ENCODE measurements at places on chromosomes 5 and 9.
A peak's percentile ranks its signal among the peaks of the same experiment; 100 is the strongest.

DNA sequence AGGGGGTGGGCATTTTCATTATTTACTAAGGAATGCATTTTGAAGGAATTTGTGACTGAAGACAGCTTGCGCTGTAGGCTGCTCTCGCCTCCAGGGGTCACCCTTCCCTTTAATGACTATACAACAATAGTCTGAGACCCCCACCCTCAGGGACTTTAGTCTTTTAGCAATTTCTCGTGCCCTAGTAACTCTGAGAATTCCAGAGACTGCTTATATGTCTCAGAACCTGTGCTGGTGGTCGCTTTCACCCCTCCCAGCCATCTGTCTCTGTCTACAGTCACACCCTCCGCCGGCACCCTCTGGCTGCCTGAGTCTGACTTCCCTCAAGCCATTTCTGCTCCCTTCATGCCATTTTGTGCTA is 671.4 kb downstream of the NR2F1-AS1 start:
- DNase-seq = no peak

GRCh38 chr9:133148199-133149129 is 15.2 kb downstream of the GBGT1 start:
- DNase-seq = peak; percentile 60

- DNase-seq = no peak
Observed at GRCh38 chr9:107142896-107143603, 140.0 kb upstream of the RAD23B start.

DNA sequence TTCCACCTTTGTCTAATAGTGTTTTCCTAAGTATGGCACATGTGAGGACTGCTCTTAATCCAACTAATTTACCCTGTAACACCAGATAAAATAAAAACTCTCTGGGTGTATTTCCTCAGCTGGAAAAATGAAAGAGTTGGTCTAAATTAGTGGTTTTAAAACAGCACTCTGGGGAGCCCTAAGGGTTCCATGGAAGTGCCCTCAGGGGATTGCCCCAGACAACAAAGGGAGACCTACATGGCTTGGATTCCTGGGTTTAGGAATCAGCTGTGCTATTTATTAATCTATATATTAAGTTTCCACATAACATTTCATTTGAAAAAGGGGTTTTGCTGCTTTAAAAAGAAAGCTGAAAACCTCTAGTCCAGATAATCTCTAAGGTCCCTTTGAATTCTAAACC is 20.2 kb downstream of the ADAMTS6 start:
- DNase-seq = no peak

- DNase-seq = peak; percentile 27
Observed at GRCh38 chr9:89497978-89498851, at the start of gene SEMA4D. Gene SEMA4D, minus strand, starts transcription at chr9:89498113. Its CDS starts 92,657 bp downstream, at chr9:89405456.

DNA sequence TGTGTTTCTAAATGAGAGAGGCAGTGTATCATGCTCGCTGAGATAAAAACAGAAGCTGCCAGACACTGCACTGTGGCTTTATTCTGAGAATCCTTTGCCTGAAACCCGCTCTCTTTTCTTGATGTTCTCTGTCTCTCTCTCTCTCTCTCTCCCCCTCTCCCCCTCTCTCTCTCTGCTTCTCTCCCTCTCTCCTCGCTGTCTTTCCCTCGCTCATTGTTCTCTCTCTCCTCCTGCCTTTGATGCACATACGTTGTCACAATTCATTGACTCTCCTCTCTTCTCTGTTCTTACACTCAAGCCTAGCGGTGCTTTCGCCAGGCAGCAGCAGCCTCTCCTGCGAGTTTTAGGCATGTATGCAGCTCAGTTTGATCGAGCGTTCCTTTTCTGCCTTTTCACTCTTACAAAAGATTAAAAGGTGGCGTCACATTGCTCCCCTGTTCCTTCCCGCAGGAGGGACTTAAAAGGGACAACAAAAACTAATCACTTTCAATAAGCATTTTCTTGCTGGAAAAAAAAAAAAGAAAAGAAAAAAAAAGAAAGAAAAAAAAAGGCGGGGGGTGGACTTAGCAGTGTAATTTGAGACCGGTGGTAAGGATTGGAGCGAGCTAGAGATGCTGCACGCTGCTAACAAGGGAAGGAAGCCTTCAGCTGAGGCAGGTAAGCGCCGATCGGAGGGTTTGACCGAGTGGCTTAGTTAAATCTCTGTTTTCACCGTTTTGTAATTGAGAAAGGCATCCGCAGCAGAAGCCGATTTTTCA is 717.9 kb upstream of the WWC1 start:
- no peak for DNase-seq

- DNase-seq = no peak
Observed at GRCh38 chr5:115402822-115403577, 106.5 kb upstream of the CCDC112 start.

DNA sequence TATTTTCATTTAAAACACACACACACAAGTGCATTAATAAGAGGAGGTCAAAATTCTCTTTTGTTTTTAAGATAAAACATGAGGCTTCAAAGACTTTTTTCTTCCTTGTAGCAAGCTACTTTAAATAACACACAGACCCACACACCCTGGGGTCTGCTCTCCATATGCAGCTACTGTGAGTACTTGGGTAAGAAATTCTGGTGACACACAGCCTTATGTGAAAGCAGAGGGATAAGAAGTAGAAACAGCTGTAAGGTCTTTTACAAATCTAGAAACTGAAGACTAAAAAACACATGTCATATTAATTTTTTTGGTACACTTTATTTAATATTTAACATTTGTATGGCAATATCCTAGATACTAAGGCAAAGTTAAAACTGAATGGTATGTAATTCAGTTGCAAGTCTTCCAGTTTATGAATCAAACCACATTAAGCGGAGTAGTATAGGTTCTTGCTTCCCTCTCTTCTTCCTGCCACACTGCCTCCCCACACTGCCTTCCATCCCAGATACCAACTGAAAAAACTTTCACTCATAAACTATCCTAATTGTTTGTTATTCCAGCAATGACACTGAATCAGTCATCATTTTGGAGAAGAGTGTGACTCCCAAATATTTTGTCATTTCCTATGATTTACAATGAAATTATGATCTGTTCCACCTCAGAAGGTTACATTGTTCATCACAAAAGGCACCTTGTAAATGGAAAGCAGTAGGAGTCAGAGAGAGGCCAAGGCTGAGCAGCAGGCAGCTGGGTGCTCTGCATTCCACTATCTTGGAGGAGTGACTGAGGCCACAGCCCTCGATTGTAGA is 92.0 kb downstream of the PLCXD3 start:
- no peak for DNase-seq

GRCh38 chr5:95114305-95114704 is 170.6 kb downstream of the MCTP1 start:
- DNase-seq = no peak

DNA sequence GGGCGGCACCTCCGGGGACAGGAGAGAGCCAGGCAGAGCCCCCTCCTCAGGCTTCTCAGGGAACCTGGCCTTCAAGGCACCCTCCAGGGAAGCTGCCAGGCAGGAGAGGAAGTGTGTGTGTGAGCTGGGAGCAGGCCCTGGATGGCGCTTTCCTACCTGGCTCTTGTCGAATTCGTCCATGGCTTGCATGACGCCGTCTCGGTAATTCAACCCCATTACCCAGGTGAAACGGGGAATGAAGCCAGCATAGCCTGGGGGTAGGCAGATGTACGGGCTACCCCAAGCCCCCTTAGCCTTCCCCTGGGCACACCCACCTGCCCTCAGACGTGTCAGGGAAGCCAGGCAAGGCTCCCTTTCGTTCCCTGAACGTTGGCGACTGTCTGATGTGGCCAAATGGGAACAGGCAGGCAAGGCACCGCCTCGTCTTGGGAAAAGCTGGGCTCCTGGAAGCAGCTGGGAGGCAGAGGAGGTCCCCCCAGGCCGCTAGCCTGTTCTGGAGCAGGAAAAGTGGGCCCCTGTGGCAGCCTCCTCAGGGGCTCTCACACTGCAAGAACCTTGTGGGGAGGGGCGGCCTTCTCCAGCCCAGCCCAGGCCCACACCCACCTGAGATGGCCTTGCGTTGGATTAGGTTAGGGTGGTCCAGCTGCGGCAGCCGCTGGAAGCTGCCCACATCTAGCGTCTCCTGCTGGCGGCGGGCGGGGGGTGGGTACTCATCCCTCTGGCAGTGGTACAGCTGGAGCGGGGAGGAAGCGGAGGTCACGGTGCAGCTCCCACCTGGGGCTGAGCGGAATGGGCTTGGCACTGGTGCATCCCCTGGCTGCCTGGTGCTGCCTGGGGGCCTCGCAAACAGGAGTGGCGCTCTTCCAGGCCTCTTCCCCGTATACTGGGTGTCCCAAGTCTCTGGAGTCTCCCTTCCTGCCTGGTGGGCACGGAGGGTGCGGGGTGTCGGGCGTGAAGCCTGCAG is 3.7 kb downstream of the TUBB4B start:
- DNase-seq = no peak

DNA sequence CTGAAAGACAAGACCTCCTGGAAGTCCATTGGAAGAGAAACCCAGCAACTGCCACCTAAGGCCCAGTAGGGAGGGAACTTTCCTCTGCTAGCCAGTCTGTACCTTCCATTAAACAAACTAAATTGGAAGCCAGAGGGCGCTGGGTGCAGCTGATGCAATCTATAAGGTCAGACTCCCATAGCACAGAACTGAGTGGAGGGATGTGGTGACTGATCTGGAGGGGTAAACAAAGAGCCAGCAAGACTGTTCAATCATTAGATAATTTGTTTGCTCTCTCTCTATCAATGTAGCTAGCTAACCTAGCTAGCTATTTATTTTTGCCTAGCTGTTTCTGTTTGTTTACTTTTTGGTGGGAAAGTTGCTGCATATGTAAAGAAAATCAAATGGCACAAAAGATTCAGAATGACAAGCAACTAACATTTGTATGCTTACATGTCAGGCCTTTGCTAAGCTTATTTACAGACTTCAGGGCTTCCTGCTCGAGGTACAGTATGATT is 291.8 kb upstream of the DAB2 start:
- no peak for DNase-seq

- DNase-seq = no peak
Observed at GRCh38 chr5:68122439-68123328, 92.9 kb upstream of the PIK3R1 start.

DNA sequence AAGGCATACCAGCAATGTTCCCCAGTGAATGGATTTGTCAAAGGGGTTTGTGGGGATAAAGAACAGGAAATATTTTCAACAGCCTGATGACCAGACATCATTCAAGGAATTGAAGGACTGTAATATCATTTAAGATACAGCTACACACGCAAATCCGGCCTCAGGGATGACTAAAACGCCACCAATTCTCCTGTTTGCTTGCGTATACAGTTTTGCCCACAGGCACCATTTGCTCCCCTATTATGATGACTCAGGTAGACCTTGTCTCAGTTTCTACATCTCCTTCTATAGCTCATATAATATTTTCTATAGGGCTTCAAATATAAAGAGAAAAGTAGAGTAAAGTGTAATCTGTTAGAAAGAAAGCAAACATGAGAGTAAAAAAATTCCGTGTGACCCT is 29.7 kb upstream of the ITGA1 start:
- DNase-seq = no peak

GRCh38 chr9:4086119-4087090 is 213.5 kb downstream of the GLIS3 start:
- no peak for DNase-seq

- DNase-seq = no peak
Observed at GRCh38 chr9:135888126-135888765, 19.1 kb downstream of the CAMSAP1 start.

DNA sequence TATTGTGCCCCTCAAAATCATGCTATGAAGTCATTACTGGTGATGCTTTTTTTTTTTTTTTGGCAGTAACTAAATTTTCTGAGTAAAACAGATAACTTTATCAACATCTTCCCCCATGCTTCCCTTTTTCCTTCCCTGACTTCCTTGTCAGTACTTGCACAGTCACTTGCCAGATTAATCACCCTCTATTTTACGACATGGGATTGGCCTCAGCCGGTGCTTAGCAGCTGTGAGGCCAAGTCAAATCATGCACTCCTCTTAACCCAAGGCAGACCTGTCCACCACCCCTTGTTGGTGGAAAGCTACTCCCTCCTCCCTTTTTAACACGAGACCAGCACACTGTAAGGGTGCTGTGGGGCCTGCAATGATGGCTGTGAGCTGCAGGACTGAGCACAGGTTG is 118.0 kb upstream of the OTULINL start:
- DNase-seq = no peak

- DNase-seq = no peak
Observed at GRCh38 chr9:89077519-89077918, 86.3 kb downstream of the S1PR3 start.

GRCh38 chr5:14603141-14603540 is 21.5 kb downstream of the OTULINL start:
- no peak for DNase-seq

DNA sequence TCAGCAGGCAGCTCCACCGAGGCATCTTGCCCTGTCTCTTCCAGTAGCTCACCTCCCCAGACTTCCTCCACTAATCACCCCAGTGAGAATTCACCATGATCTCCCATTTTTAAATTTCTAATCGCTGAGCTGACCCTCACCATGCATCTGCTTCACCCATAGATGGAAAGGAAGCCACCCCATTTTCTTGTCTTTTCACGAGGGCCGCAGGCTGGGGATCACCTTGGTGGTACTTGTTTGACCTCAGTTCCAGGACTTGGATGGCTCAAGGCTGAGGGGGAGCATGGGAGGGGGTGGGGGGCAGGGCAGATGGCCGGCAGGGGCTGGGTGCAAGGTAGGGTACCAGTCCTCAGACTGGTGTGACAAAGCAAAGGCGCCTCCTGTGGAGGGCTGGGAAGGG is 3.6 kb downstream of the PROP1 start:
- DNase-seq = no peak

DNA sequence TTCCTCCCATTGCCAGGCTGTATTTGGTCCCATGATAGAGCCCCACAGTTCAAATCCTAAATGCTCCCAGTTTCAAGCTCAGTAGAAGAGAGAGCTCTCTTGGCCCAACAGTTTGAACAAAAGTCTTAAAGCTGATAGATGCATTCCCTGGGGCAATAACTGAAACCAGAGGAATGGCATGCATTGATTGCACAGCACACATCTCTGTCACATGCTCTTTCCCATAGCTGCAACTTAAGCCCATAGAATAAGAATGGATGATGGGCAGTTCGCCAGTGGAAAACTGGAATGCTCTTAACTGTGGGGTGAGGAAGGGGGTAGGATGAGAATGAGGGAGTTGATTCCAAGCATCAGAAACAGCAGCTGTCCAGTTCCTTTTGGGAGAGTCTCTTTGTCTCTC is 1942.4 kb upstream of the WWC1 start:
- no peak for DNase-seq

GRCh38 chr9:116450378-116451139 is 236.5 kb upstream of the TRIM32 start:
- no peak for DNase-seq

DNA sequence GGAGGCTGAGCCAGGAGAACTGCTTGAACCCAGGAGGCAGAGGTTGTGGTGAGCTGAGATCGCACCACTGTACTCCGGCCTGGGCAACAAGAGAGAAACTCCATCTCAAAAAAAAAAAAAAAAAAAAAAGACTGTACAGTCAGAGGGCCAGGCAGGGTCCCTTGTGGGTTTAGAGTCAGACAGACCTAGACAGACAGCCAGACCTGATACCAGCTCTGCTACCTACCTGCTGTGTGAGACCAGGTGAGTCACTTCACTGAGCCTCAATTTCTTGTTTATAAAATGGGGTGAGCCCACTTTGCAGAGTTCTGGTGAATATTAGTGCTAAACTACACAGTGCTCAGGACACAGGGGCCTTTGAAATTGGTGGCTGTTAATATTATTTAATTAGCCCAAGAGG is 19.7 kb downstream of the TRIM14 start:
- DNase-seq = no peak

GRCh38 chr5:43042176-43042625 is 2.1 kb upstream of the ANXA2R start:
- peak; percentile 56 for DNase-seq
